ENCODE measurements at places on chromosomes 12 and 14.

- DNase-seq: no peak
Measured at GRCh38 chr12:19129122-19129485, 429 bp upstream of the PLEKHA5 start.

DNA sequence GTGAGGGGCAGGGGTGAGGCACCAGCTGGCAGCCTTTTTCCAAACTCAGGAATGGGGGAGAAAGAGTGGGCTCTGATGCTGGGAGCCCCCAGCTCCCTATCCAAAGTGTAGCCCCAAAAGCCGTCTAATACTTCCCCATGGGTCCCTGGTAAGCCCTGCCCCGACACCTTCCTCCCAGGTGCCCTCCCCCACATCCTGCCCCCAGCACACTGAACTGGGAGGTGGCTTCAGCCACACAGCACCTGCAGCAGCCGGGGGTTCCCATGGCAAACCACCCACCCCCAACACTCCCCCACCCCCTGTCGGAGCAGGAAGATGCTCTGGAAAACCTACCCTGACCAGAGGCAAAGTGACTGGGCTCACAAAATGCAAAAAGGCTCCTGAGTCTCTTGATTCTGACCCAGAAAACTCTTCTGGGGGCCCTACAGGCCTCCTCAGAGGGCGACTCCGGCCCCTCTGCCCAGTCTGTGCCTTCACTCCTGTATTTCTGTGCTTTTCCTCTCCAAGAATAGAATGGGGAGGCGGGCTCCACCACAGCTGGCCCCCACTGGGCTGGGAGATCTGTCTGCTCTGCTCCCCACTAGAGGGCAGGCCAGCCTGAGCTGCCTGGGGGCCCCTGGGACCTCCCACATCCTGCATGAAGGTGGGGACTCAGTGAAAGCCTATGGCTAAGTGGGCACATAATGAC, 81.6 kb downstream of the ITPK1 start:
- no peak for DNase-seq

DNA sequence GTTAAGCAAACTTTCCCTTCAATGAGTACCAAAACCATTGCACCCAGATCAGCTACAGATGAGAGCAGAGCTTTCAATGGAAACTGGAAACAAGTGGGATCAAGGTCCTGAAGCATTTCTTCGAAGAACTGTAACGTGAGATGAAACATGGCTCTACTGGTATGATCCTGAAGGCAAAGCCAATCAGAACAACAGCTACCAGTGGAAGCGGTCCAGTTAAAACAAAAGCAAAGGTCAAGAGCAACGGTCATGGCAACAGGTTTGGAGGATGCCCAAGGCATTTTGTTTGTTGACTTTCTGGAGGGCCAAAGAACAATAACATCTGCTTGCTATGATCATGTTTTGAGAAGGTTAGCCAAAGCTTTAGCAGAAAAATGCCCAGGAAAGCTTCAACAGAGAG, 137.9 kb upstream of the CPSF6 start:
- no peak for DNase-seq

- no peak for DNase-seq
Measured at GRCh38 chr12:57166971-57167371, 19.6 kb upstream of the LRP1-AS start.

DNA sequence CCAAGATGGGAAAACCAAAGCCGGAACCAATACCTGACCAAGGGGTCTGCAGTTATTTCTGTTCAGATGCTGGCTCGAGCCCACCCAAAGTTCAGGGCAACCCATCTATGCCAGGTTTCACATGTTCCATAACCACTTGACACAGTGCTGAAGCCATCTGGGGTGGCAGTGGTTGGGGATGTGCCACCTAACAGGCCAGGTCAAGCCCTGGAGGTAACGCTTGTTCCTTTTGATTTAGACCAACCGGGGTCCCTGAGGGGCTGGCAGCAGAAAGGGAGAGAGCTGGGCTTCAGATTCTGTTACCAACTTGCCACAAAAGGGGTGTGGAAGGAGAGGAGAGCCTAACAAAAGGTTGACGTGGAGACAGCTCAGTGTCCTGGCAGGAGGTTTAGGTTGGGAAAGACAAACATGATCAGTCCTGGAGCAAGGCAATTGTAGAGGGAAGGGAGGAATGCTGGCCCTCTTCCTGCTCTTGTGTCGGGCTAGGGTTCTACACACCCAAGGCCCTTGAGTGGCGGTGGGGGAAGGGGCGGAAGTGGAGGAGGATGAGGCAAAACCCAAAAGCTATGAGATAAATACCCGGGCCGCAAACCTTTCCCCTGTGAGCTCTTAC, 31.9 kb downstream of the CACNA2D4 start:
- no peak for DNase-seq

Measured in type B pancreatic cell (in vitro differentiated cells).